ENCODE measurements at places on chromosomes 3 and 15.

DNA sequence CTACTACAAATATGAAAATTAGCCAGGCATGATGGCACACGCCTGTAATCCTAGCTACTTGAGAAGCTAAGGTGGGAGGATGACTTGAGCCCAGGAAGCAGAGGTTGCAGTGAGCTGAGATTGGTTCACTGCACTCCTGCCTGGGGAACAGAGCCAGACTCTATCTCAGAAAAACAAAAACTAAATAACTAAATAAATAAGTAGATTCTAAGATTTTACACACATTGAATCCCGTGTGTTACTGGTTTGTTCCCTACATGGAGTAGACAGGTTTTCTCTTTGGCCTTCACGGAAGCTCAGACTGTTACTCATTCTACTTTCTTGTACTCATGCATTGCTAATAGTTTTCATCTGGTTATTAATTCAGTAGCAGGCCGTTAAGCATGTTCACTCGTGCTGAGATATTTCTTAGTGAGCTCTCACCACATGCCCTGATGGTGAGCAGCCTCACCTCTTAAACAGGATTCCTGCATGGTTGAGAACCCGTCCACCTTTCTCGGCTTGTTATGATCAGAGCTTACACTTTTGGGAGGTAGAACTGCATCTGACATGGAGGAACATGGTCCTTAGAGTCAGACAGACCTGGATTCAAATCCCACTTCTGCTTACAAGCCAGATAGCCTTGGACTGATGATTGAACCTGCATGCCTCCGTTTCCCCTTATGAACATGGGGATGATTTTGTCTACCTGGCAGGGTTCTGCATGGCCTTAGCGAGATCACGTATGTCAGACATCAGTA lies 49.1 kb downstream of the CMTM7 start:
- DNase-seq: no peak

DNA sequence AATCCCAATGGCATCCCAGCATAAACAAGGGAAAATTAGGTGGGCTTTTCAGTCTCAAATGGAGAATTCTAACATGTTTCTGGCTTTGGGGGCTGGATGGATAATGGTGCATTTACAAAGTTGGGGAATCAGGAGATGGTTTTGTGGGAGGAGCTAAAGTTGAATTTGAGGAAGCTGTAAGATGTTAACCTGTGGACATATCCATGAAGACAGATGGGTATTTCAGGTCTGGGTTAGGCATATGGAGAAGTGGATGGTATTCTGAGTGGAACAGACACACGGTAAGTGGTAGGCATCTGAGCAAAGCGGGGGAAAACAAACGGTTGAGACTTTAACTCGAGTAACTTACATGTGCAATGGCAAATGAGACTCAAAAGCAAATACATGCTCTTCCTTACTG lies 1.7 kb upstream of the LMLN start:
- DNase-seq: no peak

- no peak for DNase-seq
Measured at GRCh38 chr3:169432708-169433432, 230.6 kb downstream of the MECOM start.

DNA sequence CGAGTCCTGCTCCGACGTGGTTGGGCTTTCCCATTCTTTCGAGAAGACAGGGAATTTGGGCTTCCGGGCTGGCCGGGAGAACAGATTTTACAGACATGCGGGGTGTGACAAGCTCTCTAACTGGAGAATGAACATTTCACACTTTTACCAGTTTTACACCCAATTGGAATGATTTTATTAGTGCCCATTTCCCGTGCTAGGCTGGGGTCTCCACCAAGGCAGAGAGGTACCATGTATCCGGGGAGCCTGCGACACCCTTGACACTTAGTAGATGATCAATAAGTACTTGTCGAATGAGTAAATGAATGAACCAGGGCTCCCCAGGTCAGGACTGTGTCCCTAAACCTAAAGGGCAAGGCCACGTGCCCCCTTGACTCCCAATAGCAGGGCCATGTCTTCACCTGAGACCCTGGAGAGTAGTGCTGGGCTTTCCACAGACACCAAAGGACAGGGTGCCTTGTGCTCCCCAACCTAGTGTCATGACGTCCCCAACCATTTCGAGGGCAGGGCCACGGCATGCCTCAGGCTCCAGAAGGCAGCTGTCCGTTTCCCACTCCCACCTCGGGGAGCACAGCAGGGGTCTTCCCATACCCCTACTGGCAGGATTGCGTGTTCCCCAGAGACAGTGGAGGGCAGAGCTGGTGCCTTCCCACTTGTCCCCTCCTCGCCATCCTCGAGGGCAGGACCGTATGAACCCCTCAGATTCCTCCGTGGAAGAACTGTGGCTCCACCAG lies 679 bp upstream of the MYD88 start:
- DNase-seq: no peak

GRCh38 chr3:105415951-105416350 lies 49.2 kb downstream of the ALCAM start:
- DNase-seq: no peak

DNA sequence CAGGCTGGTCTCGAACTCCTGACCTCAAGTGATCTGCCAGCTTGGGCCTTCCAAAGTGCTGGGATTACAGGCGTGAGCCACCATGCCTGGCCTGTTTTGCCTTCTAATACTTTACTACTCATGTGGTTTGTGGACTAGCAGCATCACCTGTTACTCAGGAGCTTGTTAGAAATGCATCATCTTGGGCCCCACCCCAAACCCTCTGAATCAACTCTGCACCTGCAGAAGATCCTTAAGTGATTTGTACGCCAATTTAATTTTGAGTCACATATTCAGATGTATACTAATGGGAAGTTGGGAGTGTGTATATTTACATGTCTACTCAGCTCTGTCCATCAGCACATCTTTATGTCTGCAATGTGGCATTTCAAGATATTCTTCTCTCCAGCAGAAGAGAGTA lies 6.1 kb downstream of the TBC1D21 start:
- DNase-seq: no peak

DNA sequence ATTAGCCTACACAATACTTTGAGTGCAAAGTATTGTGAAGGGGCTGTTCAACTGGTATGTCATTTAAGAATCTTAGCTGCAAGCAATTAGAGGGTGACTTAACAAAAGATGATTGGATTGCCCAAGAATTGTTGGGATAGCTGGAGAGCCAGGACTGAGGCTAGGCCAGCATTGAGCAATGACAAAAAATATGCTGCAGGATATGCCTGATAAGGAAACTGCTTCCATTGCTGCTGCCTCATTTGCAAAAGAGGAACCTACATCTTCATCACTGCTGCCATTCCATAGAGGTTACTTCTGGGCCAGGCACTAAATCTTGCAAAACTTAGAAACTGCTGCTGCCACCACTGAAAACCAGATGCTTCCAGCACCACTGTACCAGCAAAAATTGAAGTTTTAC lies 108.0 kb upstream of the TBC1D5 start:
- DNase-seq: peak; percentile 15

GRCh38 chr15:36208868-36209582 lies 370.4 kb upstream of the CDIN1 start:
- DNase-seq: no peak

DNA sequence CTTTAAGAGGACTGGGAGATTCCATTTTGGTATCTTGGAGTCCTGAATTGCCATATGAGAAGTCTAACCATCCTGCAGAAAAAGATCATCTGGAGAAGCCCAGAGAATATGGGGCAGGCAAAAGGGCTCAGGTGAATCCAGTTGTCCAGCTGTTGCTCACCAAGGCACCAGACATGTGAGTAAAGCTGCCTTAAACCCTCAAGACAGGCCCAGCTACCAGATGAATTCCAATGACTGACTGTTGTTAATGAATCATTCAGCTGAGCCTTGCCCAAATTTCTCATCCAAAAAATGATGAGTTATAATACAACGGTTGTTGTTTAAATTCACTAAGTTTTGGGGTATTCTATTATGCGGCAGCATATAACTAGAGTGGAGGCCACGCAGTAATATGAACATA lies 22.0 kb upstream of the NANOGP8 start:
- DNase-seq: no peak

- DNase-seq: no peak
Measured at GRCh38 chr3:136075811-136076210, 110.3 kb downstream of the PPP2R3A start.

DNA sequence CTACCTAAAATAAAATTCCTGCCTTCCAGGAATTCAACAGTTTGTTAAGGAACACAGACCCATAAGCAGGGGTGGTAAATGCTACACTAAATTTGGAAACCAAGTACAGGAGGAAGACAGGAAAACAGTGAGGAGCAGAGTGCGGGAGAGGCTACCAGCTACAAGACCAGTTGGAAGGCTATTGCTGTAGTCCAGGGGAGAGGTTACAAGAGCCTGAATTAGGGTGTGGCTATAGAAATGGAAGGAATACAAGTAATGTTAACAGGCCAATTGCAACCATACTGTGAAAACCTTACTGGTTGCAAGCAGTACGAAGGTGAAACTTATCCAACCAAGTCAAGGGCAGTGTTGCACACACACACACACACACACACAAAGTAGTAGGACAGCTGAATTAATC lies 880 bp upstream of the ARMC8 start:
- no peak for DNase-seq

- DNase-seq: no peak
Measured at GRCh38 chr3:127196466-127197299, 3.8 kb downstream of the PRR23E start.

GRCh38 chr3:44048949-44049348 lies 192.7 kb upstream of the TOPAZ1 start:
- DNase-seq: no peak

- DNase-seq: peak; percentile 90
Measured at GRCh38 chr3:14460342-14461005, 58.1 kb downstream of the SLC6A6 start.

- no peak for DNase-seq
Measured at GRCh38 chr15:57510647-57511046, 81.1 kb upstream of the MYZAP start.

DNA sequence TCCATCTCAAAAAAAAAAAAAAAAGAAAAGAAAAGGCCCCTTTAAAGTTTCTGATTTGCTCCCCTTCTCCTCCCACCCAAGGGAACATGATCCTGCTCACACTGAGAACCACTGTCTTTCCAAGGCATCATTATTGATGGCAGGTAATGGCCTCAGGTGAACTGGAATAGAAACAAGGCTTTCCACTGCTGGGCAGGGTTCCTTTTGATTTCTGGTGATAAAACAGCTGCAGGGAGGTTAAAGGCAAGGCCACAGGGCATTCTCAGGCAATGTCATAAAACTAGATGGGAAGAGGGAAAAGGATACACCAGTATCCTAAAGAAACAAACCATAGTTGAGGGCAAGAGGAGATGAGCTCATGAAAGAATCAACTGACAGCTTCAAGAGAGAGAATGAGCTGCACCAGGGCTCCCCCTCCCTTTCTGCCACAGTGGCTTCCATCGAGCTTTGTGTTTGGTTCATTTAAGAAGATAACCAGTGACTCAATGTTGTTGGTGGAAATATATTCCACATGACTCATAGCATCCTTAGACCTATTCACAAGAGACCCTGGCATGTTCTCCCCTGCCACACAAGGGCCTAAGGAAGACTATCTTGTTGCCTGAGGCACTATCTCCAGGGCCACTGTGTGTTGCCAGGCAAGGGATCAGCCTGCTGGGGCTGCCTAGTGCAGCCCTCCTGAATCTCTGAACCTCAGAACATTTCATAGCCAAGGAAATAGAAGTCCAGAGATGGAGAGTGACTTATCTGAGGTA lies 86.4 kb downstream of the WDR76 start:
- DNase-seq: peak; percentile 65

DNA sequence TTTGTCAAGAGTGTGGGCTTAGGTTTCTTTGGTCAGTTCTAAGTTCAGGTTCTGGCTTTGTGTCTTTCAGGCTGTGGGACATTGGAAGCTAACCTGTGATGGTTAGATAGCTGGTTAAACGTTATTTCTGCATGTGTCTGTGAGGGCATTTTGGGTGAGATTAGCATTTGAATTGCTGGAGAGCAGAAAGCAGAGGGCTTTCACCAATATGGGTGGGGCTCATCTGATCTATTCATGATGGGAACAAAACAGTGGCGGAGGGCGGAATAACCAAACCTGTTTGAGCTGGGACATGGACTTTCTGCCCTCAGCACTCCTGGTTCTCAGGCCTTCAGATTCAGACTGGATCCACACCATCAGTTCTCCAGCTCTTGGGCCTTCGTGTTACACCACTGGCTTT lies 195.4 kb downstream of the KLF13 start:
- no peak for DNase-seq

DNA sequence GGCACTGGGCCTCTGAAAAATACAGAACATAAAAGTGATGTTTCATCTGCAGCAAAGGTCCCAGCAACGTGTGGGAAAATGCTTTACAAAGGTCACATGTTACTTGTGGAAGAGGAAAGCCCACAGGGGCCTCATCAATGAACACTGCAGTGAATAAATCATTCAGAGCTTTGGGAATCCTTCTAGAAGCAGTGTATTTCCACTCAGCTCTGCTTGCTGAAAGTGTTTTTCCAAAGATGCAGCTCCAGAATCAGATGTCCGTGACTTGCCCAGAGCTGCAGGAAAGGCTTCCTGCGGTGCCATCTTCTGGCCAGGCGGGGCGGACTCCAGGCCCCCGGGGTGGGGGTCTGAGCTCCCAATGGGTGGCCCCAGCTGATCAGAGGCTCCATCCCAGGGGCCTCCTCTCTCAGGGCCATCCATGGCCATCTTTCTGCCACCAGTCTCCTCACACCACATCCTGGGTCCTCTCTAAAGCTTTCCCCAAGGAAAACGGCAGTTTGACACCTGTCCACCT lies 81.5 kb downstream of the C3orf70 start:
- no peak for DNase-seq

GRCh38 chr3:150912501-150912900 lies 7.3 kb upstream of the MINDY4B start:
- DNase-seq: no peak

DNA sequence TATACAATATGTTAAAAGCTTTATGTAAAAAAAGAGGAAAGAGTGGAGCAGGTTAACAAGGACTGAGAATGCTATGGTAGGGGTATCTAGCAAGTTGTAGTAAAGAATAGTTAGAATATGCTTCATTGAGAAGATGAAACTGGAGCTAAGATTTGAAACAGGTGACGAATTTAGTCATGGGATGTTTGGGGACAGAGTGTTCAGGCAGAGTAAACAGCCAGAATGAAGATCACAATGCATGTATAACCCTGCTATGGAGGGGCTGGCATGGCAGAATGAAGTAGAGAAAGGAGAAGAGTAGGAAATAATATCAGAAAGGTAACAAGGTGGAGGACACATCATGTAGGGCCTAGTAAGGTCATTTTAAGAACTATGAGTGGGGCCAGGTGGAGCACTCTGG lies 72.0 kb downstream of the BTD start:
- DNase-seq: no peak

DNA sequence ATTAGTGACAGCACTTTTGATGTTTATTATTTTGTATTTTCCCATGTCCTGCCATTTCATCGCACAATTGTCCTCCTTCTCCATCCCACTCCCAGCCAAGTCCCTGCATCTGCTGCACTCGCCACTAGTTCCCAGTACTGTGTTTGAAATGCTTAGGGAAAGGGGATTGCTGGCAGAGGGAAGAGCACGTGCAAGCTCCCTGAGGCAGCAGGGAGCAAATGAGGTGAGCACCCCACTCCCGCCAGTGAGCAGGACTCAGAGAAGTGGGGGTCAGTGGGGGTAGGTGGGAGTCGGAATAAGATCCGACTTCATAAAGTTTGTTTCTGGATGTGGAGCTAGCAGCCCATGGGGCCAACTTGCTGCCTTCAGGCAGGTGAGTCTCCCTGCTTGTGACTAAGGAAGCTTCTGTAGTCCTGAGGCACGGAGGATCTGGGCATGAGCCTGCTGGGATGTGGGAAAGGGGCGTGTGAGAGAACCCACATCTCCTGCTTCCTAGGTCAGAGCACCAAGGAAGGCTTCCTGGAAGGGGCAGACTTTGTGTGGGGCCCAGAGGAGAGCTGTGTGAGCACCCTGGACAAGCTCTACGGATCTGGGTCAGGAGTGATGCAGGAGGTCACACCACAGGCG lies 99.7 kb upstream of the TLE3 start:
- DNase-seq: no peak

Measured in AG09319 (cell line).